Heart right ventricle (tissue), 16 donors: ENCODE measurements at places on chromosomes 13 and 19. TPM values are rescaled to one million over a fixed set of nuclear protein-coding genes. Genes with fewer than 3 reads are reported as not detected.

DNA sequence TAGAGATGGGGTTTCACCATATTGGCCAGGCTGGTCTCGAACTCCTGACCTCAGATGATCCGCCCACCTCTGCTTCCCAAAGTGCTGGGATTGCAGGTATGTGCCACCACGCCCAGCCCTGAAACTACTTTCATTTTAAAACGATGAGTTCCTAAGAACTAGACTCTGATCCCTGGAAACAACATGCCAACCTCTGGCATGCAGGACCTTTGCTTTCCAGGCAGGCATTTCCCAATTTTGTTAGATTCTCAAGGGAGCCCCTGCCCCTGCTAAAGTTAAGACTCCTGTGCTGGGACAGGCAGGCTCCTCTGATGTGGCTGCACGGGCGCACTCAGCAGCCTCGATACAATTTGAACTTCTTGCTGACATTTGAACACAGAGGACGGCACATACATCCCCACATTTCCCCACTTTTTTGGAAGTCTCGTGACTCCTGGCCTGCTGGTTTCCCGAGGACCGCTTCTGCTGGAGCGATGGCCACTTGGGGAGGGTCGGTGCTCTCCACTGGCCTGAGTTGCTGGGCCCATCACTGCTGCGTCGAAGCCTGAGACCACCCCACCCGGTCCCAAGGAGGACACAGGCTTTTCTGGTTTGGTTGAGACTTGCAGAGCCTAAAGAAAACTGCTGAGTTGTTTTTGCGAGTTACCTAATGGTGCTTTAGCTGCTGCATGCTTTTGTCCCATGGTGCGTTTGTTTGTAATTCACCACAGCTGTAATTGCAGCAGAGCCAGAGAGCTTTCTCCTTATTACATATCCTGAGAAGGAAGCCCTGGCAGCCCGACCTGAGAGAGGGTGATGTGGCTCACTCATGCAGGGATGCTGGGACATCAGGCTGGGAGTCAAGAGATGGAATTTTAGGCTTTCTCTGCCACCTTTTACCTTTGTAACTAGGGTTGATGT, 8.2 kb downstream of the ATP11A start:
- peak overlapping the region; percentile 24 for H3K27ac ChIP-seq
- H3K27me3 ChIP-seq, result no peaks in the 10 kb centered on the region
- DNase-seq, result no peak
- no peak overlapping the region for H3K4me3 ChIP-seq

The SPATA13 gene
- total RNA-seq, result 6.1 TPM

- no peak for DNase-seq
- H3K27me3 ChIP-seq, result no peaks in the 10 kb centered on the region
- H3K27ac ChIP-seq, result no peak overlapping the region
These were observed 95.0 kb downstream of the RNF17 start for GRCh38 chr13:24858953-24859352.

The DUXA gene
- total RNA-seq, result not detected

DNA sequence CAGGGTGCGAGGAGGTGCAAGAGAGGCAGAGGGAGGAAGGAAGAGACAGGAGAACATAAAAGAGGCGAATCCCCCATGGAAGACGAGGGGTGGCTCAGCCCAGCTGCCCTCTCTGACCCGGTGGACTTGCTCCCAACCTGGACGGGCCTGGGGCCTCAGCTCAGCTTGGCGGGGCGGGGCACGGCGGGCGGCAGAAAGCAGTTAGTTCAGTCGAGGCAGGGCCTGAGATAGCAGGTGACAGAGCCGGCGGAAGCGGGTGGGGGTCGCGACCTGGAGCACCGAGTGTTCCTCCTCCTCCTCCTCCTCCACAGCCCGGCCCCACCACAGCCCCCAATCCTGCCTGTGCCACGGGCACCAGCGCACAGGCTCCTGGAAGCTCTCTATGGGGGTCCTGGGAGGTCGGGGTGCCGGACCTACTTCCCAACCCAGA, 7.0 kb upstream of the CACTIN start:
- no peaks in the 10 kb centered on the region for H3K27me3 ChIP-seq
- H3K27ac ChIP-seq, result no peak overlapping the region
- no peak overlapping the region for H3K4me3 ChIP-seq
- peaks cover 63% of the 10 kb centered on the region for H3K36me3 ChIP-seq

DNA sequence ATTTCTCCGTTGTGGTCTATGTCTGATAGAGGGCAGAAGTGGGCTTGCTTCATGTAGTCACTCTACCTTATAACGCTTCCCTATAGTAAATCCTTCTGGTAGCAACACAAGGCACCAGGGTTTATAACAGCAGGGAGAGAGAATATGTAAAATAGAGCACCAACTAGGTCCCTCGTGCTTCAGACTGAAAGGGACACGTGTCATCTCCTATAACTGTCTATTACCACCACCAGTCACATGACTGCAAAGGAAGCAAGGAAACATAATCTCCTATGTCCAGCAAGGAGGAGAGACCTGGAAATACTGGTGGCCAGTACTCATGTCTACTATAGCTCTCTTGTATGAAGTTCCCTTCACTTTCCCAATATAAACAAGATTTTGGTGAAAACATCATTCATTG, 79.2 kb downstream of the SLAIN1 start:
- H3K27ac ChIP-seq, result no peak overlapping the region
- H3K36me3 ChIP-seq, result no peaks in the 10 kb centered on the region
- no peak overlapping the region for H3K4me3 ChIP-seq
- DNase-seq, result no peak

The INAFM1 gene
- 14.2 TPM for total RNA-seq

- H3K27me3 ChIP-seq, result peaks cover 8% of the 10 kb centered on the region
- DNase-seq, result peak; percentile 88
- H3K36me3 ChIP-seq, result peaks cover 26% of the 10 kb centered on the region
- H3K27ac ChIP-seq, result peak overlapping the region; percentile 97
- H3K4me1 ChIP-seq, result peaks cover 19% of the 10 kb centered on the region
- peak overlapping the region; percentile 62 for H3K4me3 ChIP-seq
These were observed 1.2 kb upstream of the LENG9 start for GRCh38 chr19:54464630-54465425.

DNA sequence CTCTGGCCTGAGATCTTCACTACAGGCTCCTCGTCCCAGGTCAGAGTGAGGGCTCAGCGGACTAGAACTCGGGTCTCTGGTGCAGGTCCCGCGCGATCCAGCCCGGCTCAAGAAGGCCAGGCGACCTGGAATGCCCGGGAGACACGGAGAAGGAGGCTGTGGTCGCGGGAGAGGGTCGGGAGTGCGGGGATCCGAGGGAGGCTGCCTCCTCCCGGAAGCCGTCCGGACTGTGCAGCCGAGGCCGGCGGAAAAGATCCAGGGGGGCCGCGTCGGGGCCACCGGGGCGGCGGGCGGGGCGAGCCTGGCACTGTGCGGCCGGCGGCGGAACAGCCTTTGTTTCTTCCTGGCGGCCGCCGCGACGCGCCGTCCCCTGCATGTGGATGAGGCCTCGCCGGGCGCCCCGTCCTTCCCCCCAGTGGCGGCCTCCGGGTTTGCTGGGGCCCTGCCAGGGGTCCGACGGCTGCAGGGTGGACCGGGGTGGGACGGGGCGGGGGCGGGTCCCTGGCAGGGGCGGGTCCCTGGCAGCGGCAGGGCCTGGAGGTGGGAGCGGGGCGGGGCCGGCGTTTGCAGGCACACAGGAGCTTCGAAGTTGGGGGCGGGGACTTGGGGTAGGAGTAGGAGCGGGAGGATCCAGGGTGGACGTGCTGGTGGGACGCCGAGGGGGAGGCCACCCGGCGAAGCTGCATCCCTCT, 1.0 kb upstream of the SLC7A10 start:
- peaks cover 97% of the 10 kb centered on the region for H3K27me3 ChIP-seq
- peak; percentile 16 for DNase-seq
- H3K36me3 ChIP-seq, result no peaks in the 10 kb centered on the region
- H3K27ac ChIP-seq, result no peak overlapping the region

- no peak for DNase-seq
- H3K36me3 ChIP-seq, result no peaks in the 10 kb centered on the region
- no peak overlapping the region for H3K27ac ChIP-seq
- H3K4me3 ChIP-seq, result no peak overlapping the region
- H3K27me3 ChIP-seq, result no peaks in the 10 kb centered on the region
These were observed 66.7 kb upstream of the FNDC3A start for GRCh38 chr13:48909056-48909389.

GRCh38 chr19:5052515-5052914, 83.6 kb downstream of the KDM4B start:
- H3K27me3 ChIP-seq, result no peaks in the 10 kb centered on the region
- no peak overlapping the region for H3K27ac ChIP-seq
- no peak overlapping the region for H3K4me3 ChIP-seq

GRCh38 chr13:36062249-36062648, 68.9 kb downstream of the DCLK1 start:
- H3K27ac ChIP-seq, result no peak overlapping the region
- no peaks in the 10 kb centered on the region for H3K36me3 ChIP-seq
- no peak overlapping the region for H3K4me3 ChIP-seq
- H3K4me1 ChIP-seq, result peaks cover 8% of the 10 kb centered on the region
- no peak for DNase-seq

DNA sequence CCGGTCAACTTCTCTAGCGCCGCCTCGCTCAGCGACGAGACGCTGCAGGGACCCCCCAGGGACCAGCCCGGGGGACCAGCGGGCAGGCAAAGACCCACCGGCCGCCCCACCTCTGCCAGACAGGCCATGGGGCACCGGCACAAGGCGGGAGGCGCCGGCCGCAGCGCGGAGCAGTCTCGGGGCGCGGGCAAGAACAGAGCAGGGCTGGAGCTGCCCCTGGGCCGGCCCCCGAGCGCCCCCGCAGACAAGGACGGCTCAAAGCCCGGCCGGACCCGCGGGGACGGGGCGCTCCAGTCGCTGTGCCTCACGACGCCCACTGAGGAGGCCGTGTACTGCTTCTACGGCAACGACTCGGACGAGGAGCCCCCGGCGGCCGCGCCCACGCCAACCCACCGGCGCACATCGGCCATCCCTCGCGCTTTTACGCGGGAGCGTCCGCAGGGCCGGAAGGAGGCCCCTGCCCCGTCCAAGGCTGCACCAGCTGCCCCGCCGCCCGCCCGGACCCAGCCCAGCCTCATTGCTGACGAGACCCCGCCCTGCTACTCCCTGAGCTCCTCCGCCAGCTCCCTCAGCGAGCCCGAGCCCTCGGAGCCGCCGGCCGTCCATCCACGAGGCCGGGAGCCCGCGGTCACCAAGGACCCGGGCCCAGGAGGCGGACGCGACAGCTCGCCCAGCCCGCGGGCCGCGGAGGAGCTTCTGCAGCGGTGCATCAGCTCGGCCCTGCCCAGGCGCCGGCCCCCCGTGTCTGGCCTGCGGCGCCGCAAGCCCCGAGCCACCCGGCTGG, 11.3 kb downstream of the C19orf25 start:
- H3K4me3 ChIP-seq, result no peak overlapping the region
- peaks cover 74% of the 10 kb centered on the region for H3K27me3 ChIP-seq
- peak; percentile 14 for DNase-seq
- no peak overlapping the region for H3K27ac ChIP-seq
- peaks cover 64% of the 10 kb centered on the region for H3K4me1 ChIP-seq
- H3K36me3 ChIP-seq, result no peaks in the 10 kb centered on the region
